ENCODE measurements at places on chromosomes 7 and 10. TPM values are rescaled to one million over a fixed set of nuclear protein-coding genes. Genes with fewer than 3 reads are reported as not detected.

The HOXA6 gene
- total RNA-seq: 8.6 TPM

DNA sequence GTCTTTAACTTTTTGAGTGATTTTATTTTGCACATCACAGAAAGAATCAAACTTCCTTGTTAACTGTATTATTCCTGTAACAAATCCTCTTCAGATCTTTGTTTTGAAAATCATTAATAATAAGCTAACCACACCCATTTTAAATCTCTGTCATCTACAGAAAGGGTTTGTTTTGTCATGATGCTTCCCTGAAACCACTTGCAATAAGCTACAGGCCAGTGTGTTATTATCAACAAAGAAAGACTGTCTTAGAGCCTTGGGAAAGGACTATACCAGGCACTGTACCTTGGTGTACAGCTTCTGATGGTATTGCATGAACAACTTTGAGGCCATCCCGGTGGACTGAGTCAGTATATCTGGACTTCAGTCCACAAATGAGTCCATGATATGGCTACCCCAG, 145.3 kb upstream of the FAM3C start:
- no peak for DNase-seq

The LIPM gene
- total RNA-seq: not detected

The STEAP4 gene
- total RNA-seq: not detected

DNA sequence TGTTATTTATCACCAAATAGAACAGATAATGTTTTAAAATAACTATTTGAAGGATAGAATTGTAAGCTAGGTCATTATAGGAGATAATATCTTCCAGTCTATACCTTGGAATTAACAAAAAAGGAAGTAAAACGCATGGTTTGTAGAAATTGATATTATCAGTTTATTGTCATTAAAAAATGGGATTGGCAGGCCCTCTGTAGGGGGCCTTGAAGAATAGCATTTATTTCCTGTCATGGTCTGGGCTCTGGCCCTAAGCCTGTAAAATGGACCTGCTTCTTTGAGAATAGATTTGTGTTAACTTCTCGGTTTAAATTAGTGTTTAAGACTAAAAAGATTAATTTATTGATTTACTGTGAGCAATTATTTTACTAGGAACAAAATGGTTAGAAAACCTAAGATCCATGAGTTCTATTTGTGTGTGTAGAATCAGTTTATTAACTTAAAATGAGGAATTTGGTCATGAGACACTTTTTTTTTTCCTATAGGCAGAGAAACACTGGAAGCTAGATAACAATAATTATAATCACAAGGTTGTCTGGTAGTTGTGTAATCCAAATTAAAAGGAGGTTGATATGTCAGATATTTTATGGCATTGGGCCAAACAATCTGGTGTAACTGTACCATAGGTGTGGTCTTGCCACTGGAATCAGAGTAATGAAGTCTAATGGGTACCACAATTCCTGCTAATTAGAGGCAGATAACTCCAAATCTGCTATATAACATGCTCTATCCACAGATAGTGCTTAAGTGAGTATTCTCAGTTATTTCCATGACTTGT, 197.4 kb upstream of the FOXP2 start:
- DNase-seq: peak; percentile 2

GRCh38 chr7:124084024-124084423, 51.2 kb upstream of the TMEM229A start:
- peak; percentile 43 for DNase-seq

DNA sequence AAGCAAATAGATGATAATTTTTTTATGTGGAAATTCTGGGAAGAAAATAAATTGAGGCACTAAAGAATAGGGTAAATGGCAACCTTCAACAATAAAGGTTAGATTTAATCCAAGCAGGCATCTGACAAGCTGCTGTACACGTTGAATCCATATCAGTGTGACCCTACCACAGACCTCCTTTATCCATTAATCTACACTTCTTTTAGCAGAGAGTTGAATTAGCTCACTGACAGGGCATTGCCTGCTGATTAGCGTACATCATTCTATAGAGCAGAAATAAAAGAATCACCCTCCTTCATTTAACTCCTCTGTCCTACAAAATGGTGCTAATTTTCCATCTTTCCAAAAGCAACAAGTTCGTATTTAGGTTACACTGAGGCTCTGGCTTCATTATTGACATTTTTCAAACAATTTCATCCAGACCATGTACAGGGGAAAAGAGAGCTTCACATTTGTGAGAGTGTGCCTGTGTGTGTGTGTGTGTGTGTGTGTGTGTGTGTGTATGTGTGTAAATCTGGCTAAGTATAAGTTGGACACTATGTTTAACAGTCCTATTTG, 356.0 kb downstream of the TFEC start:
- DNase-seq: no peak

GRCh38 chr10:85922356-85923129, 444.1 kb downstream of the GRID1 start:
- no peak for DNase-seq

DNA sequence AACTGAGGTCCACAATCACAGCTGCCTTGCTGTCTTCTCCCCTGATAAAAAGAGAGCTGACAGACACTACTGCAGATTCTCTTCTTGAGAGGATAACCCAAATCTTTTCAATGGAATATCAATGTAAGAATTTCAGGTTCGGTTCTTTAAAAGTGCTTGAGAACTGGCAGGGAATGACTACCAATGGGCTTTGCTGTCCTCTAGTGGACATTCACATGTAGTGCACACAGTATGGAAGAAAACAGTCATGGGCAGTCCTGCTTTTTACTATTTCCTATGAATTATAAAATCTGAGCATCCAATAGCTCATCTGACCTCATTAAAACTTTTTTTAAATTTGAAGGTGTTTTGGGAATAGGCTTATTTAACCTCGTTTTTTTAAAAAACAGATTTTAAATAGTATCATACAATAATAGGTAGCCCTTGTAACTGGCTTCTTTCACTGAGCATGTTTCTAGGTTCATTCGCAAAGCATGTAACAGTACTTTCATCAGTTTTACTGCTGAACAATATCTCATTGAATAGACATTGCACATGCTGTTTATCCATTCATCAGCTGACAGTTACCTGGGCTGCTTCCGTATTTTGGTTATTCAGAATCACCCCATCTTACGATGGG, 18.3 kb downstream of the FZD9 start:
- peak; percentile 82 for DNase-seq

The SDHAF3 gene
- total RNA-seq: 1.4 TPM

GRCh38 chr7:30918676-30919075, 7.0 kb downstream of the AQP1 start:
- no peak for DNase-seq

GRCh38 chr10:23516530-23516929, 77.7 kb downstream of the OTUD1 start:
- DNase-seq: no peak

- peak; percentile 52 for DNase-seq
Observed at GRCh38 chr7:124155432-124156022, 122.7 kb upstream of the TMEM229A start.

DNA sequence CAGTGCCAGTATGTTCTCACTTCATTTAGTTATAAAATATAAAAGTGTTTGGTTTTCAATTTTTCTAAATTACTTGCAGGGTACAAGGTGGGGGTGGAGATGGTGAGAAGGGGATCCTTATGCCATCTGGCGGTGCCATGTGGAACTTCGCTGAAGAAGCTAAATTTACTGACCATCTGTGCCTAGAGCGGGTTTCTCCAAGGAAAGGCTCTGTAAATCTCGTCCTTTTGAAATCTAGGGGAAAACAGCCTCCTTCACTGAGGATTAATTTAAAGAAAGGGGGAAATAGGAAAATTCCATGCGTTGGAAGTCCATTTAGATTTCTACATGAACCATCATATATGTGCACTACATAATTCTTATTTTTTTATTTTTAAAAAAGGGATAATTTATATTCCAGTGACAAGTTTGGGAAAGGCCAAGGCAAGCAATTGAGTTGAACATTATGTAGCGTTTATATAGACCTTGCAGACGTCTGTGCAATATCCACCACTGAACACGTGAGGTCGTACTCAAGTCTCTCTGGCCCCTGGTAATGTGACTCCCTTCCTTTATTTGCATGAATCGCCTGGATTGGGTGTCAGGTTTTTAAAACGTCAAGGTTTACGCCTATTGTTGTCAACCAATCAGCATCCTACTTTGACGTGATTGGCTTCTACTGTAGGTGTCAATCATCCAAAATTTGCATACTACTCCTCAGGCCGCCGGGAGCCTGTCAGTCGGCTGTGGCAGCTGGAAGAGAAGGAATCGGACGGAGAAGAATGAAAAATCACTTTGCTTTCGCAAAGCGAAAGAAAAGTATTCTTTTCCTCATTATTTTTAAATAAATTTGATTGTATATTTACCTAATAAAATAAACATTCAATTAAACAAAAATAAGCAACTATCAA, 297.1 kb upstream of the NFE2L3 start:
- DNase-seq: peak; percentile 69

DNA sequence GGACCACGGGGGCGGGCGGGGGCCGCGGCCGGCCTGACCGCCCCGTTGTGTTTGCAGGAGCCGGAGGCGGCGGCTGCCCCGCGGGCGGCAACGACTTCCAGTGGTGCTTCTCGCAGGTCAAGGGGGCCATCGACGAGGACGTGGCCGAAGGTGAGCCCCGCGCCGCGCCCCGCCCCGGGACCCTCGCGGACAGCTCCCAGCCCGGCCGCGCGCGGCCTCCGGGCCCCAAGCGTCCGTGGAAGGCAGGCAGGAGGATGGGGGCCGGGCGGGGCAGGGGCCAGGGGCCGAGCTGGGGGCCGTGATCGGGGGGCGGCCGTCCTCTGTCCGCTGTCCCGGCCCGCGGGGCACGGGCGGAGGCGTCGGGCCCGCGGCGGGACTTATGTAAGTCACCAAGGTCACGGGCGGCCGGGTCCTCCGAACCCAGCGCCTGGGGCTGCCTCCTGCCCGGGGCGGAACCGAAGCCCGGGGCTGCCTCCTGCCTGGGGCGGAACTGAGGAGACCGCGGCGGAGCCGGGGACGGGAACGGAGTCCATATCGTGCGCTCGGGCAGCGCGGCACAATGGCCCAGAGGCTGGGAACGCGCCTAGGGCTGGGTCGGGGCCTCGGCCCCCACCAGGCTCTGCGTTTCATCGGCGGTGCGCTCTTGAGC, 497 bp downstream of the PPP2R2D start:
- DNase-seq: peak; percentile 55
